ENCODE measurements at places on chromosomes 16 and 17.
A peak's percentile ranks its signal among the peaks of the same experiment; 100 is the strongest.

DNA sequence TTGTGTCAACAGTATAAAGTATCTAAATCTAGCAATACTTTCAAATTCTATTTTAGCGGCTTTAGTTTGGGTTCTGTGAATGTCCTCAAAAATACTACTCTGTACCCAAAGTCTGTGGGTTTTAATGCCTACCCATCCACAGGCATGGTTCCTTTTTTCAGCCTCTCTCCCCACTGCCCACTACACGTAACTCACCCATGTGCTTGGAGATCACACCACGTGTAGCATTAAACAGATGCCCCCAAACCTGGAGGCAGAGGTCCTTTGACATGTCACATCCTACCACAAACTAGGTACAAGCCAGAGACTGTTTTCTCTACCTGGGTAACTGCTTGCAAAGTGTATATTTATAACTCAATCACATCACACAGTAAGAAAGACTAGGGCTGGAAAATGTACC, 5.4 kb downstream of the DYNC1LI2 start:
- no peak for DNase-seq

DNA sequence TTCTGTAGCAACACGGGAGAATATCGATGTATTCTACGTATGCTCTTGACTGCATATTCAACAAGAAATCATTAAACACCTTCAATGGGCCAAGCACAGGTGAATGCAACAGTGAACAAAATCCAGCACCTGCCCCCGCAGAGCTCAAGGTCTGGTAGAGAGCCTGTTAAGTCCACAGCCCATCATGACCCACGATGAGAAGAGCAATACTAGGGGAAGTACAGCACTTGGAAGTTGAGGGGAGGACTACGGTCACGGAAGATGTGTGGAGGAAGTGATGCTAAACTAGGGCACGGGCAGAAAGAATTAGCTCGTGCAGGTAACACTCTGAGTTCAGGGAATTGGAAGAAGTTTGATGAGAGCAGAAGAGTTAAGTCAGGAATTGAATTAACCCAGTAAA, 253.6 kb downstream of the HAPSTR1 start:
- no peak for DNase-seq

DNA sequence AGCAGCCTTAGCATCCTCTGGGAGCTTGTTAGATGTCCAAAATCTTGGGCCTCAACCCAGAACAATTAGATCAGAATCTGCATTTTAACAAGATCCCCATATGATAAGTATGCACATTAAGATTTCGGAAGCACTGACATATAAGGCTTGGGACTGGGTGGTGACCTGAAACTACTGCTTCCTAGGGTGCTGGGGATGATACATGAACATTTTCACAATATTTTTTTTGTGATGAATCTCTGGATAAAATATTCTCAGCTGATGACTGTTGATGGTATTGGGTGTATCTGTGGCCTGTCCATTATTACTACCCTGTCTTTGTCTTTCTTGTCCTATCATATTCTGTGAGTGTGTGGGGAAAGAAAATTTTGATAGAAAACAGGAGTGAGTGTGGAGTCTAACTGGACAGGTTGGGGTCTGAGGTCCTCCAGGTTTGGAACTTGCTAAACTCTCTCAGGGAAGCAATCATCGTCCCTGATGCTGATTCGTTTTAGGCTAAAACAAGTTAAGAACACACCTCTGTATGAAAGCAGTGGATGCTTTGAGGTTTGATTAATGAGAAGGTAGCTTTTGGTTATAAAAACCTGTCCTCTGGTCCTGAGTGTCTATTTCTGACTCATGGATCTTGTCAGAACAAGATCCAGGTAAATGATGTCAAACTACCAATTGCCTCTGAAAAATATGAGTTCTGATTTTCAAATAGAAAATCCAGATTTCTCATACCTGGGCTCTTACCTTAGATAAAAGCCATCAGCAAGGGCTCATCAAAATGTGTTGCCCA, 23.2 kb downstream of the KRT23 start:
- DNase-seq, result no peak

DNA sequence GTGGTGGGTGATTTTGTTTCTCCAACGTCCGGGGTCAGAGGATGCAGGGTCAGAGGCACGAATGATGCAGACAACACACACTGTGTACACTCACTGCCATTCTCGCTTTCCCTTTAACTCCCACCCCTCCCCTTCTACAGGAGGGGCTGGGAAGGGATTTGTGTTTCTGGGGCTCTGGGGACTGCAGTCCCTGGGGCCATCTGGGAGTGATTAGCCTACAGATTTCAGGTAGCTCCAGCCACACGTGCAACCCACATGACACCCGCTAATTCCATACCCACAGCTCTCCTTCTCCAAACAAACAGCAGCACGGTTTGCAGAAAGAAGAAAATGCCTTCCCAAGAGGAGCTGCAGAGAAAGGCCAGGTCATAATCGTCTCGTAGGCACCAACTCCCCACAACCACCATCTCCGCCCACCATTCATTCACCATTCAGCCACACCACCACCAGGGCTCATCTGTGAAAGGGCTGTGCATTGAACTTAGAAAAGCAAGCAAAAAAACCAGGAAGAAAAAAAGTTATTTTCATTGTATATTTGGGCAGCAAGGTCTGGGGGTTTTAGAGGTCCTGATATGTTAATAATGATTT, 9.4 kb upstream of the SOX9 start:
- DNase-seq, result no peak

DNA sequence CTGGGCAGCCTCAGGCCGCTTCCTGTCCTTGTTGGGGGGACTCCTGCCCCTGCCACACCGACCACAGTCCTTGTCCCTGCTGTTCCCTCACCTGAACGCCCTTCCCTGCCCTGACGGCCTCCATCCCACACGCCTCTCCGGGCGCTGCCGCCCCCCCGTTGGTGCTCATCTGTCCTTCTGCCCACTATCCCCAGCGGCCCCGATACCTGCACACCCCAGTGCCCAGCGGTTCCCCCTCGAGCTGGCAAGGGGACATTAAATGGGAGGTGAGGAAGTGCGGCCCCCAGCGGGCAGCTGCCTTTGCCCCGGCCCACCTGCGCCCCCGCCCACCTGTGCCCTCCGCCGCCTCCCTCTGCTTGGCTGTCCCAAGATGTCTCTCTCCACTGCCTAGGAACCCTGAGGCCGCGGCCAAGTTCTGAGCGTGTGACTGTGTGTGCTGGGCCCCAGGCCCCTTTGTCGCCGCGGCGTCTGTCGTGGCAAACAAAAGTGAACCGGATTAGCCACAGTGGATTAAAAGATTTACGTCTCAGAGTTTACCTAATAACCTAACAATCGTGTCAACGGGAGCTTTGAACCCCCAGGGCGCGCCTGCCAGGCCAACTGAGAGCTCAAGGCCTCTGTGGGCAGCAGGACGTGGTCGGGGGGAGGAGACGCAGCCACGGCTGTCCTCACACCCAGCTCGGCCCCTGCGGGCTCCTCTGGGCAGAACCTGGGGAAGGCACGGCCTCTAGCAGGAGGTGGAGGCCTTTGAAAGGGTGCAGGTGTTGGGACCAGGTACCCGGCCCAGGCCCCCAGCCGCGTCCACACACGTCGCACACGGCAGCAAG, 7.6 kb upstream of the AXIN1 start:
- DNase-seq, result no peak

DNA sequence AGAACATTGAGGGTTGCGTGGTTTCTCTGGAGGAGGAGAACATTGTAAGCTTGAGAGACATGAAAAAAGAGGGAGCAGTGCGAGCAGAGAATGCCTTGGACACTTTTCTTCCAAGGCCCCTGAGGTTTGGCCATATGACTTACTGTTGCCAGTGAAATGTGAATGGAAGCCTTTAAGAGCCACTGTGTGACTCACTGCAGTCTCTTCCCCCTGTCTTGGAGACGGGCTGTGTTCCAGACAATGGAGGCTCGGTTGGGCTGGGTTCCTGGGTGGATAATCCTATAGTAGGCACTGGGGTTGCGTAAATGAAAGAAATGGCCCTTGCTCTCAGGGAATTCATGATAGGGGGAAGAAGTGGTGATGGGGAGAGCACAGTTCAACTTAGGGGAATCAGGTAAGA, 75.5 kb downstream of the SHISA9 start:
- DNase-seq, result peak; percentile 8

GRCh38 chr17:64413513-64413912, 22.9 kb upstream of the PECAM1 start:
- no peak for DNase-seq

DNA sequence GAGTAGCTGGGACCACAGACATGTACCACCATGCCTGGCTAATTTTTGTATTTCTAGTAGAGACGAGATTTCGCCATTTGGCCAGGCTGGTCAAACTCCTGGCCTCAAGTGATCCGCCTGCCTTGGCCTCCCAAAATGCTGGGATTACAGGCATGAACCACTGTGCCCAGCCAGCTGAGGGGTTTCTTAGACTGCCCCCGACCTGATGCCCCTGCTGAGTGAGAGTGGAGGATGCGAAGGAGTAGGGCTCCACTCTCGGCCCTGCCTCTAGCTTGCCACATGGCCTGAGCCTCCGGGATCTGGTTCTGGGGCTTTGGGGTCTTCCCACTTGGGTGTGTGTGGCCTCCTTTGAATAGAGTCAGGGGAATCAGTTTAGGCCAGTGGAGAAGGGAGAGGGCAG, 11.0 kb downstream of the GPR179 start:
- no peak for DNase-seq

GRCh38 chr17:68674029-68674925, 73.1 kb upstream of the FAM20A start:
- no peak for DNase-seq

GRCh38 chr17:66373944-66374817, 71.8 kb downstream of the PRKCA start:
- DNase-seq, result peak; percentile 38

DNA sequence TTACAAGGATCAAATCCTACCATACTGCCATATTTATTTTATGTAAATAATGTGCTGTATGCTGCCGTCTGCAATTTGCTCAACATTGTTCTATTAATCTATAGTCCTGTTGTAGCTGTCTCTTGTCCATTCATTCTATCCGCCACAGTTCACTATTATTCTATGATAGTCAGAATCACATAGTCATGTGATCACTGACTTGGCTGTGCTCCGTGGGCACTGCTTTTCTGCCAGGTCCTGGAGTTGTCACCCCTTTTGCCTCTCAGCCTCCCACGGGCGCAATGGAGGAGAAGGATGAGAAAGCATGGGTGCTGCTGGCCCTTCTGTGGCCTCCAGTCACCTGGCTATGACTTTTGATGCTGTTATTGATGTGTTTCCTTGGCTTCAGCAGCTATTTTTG, 37.3 kb upstream of the ANKFY1 start:
- DNase-seq, result peak; percentile 59

GRCh38 chr17:73748508-73748907, 104.3 kb upstream of the SDK2 start:
- DNase-seq, result no peak

- DNase-seq, result no peak
Observed at GRCh38 chr17:9002606-9003354, 18.5 kb upstream of the NTN1 start.

DNA sequence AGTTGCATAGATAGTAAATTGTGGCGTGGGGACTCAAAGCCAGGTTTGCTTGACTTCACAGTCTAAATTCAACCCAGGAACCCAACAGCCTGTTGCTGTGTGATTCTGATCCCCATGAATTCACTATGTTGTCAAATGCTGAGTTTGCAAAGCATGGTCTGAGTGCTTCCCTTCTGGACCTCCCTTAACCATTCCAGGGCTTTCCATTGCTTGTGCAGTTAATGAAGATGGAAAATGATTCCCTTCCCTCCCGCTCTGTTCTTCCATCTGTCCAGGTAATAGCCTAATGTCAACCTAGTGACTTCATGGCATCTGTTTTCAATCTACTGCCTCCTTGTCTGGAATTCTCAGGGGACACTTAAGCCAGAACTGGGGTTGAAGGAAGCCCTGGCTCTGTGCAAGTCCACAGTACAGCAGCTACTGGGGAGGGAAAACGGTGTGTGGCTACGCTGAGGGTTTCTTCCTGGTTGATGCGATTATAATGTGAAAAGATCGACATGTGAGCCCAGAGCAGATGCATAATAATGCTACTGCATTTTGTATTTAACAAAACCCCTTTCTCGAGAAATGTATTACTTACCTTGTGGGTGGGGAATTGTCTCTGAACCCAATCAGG, 206.7 kb downstream of the CDH13 start:
- DNase-seq, result no peak

- DNase-seq, result no peak
Observed at GRCh38 chr17:58779446-58779845, 23.8 kb downstream of the PPM1E start.

DNA sequence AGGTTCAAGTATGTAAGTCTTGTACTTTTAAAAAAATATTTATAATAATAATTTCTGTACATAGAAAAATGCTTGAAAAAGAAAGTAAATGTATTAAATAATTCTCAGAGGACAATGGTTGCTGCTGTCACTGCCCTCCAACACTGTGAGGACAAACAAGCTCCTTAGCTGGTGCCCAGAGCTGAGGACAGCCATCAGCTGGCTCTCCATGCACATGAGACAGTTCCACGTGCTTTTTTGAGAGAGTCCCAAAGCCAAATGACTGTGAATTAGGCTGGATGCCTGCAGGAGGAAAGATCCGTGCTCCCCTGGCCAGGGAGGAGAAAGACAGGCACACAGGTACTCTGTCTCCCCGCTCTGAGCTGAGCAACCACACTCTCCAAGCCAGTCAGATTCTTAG, 115.5 kb upstream of the IRX5 start:
- no peak for DNase-seq

DNA sequence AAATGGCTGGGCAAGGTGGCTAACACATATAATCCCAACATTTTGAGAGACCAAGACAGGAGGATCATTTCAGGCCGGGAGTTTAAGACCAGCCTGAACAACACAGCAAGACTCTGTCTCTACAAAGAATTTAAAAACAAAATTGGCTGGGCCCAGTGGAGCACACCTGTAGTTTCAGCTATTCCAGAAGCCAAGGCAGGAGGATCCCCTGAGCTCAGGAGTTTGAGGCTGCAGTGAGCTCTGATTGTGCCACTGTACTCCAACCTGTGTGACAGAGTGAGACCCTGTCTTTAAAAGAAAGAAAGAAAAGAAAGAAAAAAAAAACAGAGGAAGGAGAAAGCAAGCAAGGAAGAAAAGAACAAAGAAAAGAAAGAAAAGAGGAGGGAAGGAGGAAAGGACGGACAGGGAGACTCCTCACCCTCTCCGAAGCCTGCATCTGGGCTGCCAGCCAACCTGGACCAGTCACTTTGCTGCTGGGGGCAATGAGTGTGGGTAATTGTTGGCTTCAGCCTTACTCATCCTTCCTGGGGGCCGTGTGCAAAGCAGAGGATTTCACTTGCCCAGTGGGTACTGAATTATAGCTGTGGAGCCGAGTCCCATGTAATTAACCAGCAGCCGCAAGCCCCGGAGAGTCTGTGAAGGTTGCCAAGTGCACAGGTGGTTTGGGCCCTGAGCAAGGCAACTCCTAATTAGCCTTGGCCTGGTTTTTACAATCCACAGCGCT, 6.7 kb upstream of the MT4 start:
- peak; percentile 53 for DNase-seq

GRCh38 chr17:38724337-38724988, 5.7 kb upstream of the CISD3 start:
- DNase-seq, result peak; percentile 41

- DNase-seq, result peak; percentile 46
Observed at GRCh38 chr16:610513-611381, 20.0 kb upstream of the WFIKKN1 start.

Data from foreskin melanocyte (primary cell).